ENCODE measurements at places on chromosomes 11 and 22. TPM values are rescaled to one million over a fixed set of nuclear protein-coding genes. Genes with fewer than 3 reads are reported as not detected.

Gene MS4A15
- not detected for total RNA-seq

DNA sequence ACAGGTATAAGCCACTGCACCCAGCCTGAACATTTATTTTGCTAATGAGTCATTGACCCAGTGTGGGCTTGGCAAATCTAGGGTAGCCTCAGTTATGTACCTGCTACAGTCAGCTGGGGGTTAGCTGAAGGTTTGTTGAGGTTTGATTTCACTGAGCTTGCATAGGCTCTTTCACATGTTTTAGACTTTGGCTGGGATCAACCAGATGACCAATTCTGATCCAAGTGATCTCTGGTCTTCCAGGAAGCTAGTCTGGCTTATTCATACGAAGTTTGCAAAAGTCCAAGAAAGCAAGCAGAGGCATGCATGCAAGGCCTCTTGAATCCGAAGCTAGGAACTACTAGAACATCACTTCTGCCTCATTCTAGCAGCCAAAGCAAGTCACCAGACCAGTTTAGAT lies 21.0 kb downstream of the SERPING1 start:
- H3K27ac ChIP-seq = no peak overlapping the region
- no peaks in the 10 kb centered on the region for H3K36me3 ChIP-seq
- no peaks in the 10 kb centered on the region for H3K4me1 ChIP-seq
- H3K27me3 ChIP-seq = no peaks in the 10 kb centered on the region
- no peak for DNase-seq

DNA sequence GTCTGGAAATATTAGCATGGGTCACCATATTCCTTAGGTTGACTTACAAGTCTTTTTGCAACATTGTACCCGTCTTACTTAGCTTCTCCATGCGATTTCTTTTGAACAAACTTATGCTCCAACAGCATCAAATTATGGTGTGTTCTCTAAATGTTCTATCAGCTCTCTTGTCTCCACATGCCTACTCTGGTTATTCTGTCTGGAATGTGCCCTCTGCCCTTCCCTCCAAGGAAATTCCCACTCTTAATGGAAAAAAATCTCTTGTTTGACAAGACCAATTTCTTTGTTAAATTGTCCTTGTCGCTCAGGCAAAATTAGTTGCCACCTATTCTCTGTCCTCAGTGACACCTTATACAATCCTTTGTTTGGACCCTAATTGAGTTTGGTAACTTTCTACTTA lies 522.8 kb upstream of the LUZP2 start:
- H3K4me1 ChIP-seq = peaks cover 10% of the 10 kb centered on the region
- peak overlapping the region; percentile 47 for H3K27ac ChIP-seq
- H3K27me3 ChIP-seq = no peaks in the 10 kb centered on the region
- DNase-seq = no peak
- peak overlapping the region; percentile 6 for H3K4me3 ChIP-seq
- H3K36me3 ChIP-seq = no peaks in the 10 kb centered on the region

GRCh38 chr11:119318240-119319135 lies 1.6 kb upstream of the MCAM start:
- peak; percentile 88 for DNase-seq
- H3K4me3 ChIP-seq = no peak overlapping the region
- H3K4me1 ChIP-seq = peaks cover 21% of the 10 kb centered on the region
- H3K27me3 ChIP-seq = peaks cover 16% of the 10 kb centered on the region

DNA sequence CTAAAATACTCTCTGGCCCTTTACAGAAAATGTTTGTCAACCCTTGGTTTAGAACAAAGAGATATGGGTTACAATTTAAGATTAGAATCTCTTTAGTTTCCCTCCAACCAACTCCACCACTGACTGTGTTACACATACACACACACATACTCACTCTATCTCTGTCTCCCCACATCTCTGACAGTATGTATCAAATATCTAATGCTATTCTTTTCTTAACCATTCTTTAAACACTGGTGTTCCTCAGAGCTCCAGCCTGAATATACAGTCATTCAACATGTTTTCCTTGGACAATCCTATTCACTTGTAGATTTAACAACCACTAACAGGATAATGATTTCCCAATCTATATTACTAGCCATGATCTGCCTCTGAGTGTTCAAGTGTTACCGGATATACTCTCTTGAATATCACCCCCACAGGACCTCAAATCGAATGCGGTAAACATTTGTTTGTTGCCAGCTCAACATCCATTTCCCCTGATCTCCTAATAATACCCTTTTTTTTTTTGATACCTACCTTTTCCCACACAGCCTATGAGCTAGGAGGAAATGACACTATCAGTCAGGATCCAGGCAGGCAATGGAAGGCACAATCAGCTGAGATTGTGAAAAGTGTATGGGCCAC lies 6.1 kb downstream of the MPZL3 start:
- no peak for DNase-seq
- no peak overlapping the region for H3K4me3 ChIP-seq
- no peak overlapping the region for H3K27ac ChIP-seq
- peaks cover 4% of the 10 kb centered on the region for H3K4me1 ChIP-seq

DNA sequence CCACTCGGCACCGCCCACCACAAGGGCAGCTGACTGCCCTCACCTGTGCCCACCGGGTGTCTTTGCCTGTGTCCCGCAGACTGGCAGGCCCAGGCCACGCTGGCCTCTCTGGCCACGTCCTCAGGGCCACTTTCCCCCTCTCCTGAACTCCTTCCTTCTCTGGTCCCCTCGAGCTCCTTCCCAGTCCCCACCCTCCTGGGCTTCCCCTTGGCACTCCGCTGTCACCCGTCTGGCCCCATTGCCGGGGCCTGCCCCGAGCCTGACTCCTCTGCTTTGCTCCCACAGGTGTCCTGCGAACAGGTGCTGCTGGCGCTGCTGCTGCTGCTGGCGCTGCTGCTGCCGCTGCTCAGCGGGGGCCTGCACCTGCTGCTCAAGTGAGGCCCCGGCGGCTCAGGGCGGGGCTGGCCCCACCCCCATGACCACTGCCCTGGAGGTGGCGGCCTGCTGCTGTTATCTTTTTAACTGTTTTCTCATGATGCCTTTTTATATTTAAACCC lies 14.2 kb downstream of the MCAT start:
- no peaks in the 10 kb centered on the region for H3K27me3 ChIP-seq
- no peak for DNase-seq
- no peak overlapping the region for H3K4me3 ChIP-seq
- no peak overlapping the region for H3K27ac ChIP-seq
- peaks cover 24% of the 10 kb centered on the region for H3K36me3 ChIP-seq

Data from endodermal cell (in vitro differentiated cells).